ENCODE measurements at places on chromosomes 1 and 21. TPM values are rescaled to one million over a fixed set of nuclear protein-coding genes. Genes with fewer than 3 reads are reported as not detected.

- no peak for DNase-seq
These were observed 105.4 kb downstream of the SLC45A1 start for GRCh38 chr1:8423269-8423691.

Gene EXO1
- total RNA-seq = not detected

GRCh38 chr21:15140321-15141019, 75.7 kb upstream of the NRIP1 start:
- DNase-seq = no peak

- no peak for DNase-seq
These were observed 51.7 kb upstream of the DUSP10 start for GRCh38 chr1:221793439-221794078.

- DNase-seq = no peak
These were observed 21.5 kb downstream of the GON4L start for GRCh38 chr1:155835548-155835947.

GRCh38 chr1:57101209-57101608, 135.4 kb upstream of the C8B start:
- DNase-seq = no peak

Data from breast epithelium (tissue), 4 donors.